ENCODE measurements at places on chromosomes 5 and 9.

- DNase-seq = no peak
Observed at GRCh38 chr5:155605920-155606319, 592.4 kb downstream of the KIF4B start.

GRCh38 chr9:87622923-87623322 lies 103.0 kb upstream of the CTSL start:
- no peak for DNase-seq

DNA sequence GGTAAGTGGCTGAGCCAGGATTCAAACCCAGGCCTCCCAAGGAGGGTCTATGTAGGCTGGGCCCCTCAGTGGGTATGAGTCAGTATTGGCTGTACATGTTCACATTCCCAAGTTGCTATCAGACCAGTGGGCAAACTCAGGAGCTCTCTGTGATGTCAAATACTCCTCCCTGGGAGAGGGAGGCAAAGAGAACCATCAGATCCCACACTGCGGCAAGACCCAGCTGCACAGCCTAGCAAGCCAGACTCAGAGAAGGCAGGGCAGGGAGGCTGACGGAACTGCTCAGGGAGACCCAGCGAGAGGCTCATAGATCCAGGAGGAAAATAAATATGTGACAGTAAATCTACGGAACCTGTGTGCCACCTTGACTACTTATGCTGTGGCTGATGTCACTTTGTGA lies 42.6 kb upstream of the SAP30L start:
- no peak for DNase-seq

DNA sequence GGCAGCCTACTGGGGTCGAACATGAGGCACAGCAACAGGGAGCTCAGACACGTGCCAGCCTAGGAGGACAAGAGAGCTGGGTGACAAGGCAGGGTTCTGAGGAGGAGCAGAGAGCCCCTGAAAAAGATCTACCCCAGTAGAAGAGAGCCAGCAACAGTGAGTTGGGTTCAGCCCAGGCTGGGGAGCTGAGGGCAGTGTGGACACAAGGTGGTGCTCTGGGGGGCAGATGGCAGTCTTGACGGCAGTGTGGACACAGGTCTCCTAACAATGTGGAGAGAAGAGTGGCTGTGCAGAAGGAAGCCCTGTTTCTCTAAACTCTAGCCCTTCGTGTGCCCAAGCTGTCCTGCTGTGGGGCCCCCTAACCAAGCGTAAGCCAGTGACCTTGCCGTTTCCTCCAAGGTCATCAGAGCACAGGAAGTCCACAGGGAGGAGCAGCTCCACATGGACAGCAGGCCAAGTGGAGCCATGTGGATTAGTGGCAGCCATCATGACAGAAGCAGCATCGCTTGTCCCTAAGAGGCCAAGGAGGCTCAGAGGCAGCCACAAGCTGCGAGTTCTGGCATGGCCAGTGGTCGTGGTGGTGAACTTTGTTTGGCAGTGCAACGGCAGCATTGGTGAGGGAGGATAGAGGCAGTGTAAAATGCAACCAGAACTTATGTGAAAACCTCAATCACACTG lies 25.1 kb upstream of the LMX1B start:
- DNase-seq = no peak

DNA sequence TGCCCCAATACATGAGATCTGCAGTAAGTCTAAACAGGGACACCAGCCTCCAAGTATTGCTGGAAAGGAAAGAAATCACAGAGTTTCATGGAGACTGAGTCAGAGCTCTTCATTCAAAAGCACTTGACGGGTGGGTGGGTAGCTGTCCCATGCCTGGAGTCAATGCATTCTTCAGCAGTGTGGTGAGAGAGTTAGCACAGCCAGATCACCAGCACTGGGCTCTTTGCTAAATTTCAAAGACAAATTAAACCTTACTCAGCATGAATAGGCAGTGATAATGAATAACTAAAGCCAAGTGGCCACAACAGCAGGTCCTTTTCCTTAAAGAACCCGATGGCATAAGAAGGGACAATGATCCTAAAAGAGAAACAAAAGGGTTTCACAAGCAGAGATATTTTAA lies 192.4 kb downstream of the ACTL7B start:
- no peak for DNase-seq
